ENCODE measurements at places on chromosomes 12 and 14.

- DNase-seq = peak; percentile 79
Measured at GRCh38 chr14:22555384-22556011, 33.5 kb downstream of the DAD1 start.

DNA sequence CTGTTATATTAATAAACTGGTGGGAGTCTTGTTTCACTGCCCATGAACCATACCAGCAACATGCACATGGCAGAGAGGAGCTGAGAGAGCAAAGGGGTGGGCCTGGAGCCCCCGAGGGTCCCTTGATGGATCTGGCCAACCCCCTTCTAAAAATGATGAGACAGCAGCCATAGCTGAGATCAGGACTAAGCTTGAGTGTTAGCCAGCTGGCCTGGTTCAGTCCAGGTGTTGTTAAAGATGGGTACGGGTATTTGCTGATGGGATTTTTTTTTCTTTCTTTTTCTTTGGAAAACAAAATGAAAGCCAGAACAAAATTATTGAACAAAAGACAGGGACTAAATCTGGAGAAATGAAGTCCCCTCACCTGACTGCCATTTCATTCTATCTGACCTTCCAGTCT, 16.0 kb downstream of the PCBP2 start:
- no peak for DNase-seq

DNA sequence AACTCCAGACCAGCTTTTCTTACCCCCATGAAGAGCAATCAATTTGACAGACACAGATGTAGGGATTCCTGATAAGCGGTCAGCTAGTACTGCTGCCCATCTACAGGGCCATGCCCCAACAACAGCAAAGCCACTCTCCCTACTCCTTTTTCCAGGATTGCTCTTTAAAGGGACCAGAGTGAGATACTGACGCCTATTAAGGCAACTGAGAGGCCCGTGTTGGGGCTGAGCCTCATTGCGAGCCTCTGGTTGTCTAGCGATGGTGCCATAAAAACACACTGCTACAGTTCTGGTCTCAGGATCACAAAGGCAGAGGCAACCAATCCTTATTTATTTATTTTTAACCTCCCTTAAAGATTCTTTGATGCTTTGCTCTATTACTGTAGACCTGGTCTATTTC, 31.1 kb downstream of the AK7 start:
- DNase-seq = no peak

DNA sequence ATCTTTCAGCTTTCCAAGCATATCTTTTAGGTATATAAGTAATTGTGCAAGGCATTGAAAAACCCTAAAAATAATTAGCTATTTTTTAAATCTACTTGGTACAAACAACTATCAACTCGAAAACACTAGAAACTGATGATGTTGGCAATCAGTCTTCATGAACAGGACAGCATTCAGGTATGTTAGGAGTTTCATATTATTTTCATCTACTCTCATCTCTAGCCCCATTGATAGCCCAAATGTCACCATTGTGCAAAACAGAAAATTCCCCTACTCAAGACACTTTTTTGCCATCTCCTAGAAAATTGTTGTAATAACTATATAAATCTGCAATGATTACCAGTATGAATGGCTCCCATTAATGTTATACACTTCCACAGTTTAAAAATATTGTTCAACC, 144.5 kb upstream of the KRAS start:
- no peak for DNase-seq

Data from bronchial epithelial cell (primary cell).